ENCODE measurements at places on chromosomes 1 and 21.

DNA sequence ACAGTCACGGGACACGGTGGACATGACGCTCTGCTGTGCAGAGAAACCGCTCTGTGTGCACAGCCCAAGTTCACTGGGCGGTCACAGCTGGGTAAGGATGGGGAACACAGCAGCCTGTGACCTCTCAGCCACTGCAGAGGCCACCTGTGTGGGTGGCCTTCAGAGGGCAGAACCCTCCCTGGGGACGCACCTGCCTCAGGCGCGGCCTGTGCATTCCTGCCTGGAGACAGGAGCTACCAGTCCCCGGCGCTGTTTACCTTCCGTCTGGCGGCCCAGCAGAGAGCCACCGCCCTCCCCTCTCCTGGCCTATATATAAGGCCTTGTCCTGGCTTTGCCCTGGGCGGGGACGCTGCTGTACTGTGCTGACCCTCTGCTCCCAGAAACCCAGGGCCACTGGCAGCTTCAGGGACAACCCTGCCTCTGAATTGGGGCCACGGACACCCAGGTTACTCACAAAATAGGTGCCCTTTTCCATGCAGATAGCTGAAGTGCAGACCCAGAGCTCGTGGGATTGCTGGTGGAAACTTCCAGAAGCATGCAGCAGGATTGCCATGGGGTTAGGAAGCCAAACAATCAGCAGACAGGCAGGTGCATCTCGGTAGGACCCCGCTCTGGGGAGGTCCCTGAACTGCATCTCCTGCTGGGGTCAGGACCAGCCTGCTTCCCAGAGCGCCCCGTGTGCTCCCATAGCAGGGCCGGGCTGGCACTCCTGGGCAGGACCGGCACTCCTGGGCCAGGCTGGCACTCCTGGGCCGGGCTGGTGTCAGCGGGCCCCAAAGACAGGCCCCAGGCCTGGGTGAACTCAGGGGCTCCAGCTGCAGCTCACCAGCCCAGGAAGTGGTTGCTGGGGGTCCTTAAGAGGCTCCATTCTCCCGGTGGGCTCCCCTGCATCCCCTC lies 83.6 kb downstream of the SIK1 start:
- DNase-seq: no peak

GRCh38 chr1:49190138-49190537 lies 413.4 kb upstream of the BEND5 start:
- no peak for DNase-seq

- no peak for DNase-seq
Observed at GRCh38 chr1:81114191-81114590, 686.5 kb upstream of the ADGRL2 start.

- DNase-seq: no peak
Observed at GRCh38 chr1:77498918-77499317, 183.5 kb downstream of the ZZZ3 start.

DNA sequence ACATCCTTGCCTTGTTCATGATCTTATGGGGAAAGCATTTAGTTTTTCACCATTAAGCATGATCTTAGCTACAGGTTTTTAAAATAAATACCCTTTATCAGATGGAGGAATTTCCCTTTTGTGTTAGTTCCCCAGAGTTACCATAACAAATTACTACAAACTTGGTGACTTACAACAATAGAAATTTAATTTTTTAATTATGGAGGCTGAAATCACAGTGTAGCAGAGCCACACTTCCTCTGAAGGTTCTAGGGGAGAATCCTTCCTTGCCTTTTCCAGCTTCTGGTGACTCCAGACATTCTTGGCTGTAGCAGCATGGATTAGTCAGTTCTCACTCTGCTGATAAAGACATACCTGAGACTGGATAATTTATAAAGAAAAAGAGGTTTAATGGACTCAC lies 18.5 kb downstream of the MIGA1 start:
- DNase-seq: no peak

GRCh38 chr1:54037476-54037875 lies 15.5 kb downstream of the TMEM59 start:
- DNase-seq: no peak

- no peak for DNase-seq
Observed at GRCh38 chr1:203099805-203100515, 14.1 kb upstream of the MYOG start.

DNA sequence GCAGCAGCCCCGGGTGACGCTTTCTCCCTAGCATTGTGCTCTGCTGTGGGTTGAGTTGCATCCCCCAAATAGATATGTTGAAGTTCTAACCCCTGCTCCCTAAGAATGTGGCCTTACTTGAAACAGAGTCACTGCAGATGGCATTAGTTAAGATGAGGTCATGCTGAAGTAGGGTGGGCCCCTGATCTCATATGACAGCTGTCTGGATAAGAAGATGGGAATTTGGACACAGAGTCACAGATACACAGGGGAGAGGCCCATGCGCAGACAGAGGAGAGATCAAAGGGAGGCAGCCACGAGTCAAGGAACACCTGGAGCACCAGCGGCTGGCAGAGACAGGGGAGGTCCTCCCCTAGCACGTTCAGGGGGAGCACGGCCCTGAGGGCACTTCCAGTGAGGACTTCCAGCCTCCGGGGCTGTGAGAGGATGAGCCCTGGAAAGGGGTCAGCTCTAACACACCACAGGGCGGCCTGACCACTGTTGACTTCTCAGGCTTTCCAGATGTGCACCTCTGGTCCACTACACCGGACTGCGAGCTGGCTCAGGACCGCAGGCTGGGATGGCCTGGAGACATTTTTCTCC lies 46.4 kb downstream of the ABCG1 start:
- DNase-seq: no peak

- DNase-seq: no peak
Observed at GRCh38 chr1:184954232-184954995, 19.9 kb downstream of the NIBAN1 start.

GRCh38 chr1:117697220-117697781 lies 91.5 kb downstream of the TENT5C start:
- no peak for DNase-seq
